Esophagus squamous epithelium (tissue), 5 donors: ENCODE measurements at places on chromosomes 1 and 21.

DNA sequence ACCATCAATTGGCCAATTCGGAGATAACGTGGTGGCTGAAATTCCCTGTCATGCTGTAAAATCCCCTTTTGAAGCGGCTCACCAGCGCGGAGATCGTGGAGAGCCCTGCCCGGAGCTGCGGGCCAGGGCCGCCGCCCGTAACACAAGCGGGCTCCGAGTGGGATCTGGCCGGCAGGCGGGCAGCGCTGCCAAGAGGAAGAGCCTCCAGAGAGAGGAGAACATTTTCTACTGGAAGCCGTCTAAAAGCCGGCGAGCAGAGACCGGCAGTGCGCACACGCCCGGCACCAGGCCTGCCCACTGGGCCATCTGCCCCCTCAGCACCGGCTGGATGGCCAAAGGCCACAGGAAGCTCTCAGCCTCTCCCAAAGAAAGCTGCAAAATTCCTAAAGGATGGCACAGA, 15.5 kb downstream of the SSBP3 start:
- no peak for DNase-seq

DNA sequence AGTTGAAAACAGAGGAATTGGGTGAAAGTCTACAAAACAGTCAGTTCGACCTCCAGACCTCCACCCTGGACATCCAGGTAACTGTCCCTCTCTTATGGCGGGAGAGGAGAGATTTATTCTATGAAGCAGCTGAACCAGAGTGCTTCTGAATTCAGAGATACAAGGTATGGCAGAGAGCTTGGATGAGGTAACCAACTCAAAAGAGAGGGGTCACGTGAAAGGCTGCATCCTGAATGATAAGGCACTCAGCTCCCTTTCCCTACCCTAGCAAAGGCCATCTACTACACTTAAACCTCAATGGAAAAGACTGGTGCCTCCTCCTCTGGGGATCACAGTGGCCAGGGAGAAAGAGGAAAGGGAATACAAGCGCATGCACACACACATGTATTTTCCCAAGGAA, 88.4 kb upstream of the KCNA3 start:
- no peak for DNase-seq

- DNase-seq, result no peak
Observed at GRCh38 chr1:77906624-77907023, 18.2 kb downstream of the NEXN start.

DNA sequence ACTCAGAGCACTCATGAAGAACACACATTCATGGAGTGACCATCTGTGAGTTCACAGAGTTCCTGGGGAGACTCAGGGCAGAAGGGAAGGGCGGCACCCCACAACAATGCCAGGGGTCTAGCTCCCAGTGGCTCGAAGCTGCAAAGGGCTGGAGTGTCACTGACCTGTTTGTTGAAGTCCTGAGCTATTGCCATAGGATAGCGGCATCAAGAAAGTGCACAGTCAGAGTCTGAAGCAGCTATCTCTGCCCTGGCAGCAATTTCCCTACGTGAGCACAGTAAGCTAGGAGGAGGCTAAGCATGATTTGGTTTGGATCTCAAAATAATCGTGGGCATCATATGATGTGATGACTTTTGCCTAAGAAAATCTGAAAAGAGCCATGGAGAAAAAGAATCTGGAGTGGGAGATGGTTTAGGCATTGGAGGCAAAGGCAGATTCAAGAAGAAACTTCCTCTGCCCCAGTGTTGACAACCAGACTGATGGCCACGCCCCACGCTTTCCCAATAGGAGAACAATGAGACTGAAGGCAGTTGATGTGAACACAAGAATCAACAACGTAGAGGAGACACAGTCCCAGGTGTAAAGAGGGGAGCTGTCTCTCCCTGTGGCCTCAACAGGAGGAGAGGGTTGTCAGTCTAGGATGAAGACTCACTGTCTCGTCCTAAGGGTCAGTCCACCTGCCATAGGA, 100.0 kb upstream of the SLC25A33 start:
- DNase-seq, result no peak

GRCh38 chr1:116759636-116760035, 5.4 kb downstream of the CD2 start:
- no peak for DNase-seq

GRCh38 chr1:100869996-100870395, 24.6 kb downstream of the EXTL2 start:
- no peak for DNase-seq

GRCh38 chr1:226764533-226764932, 25.5 kb upstream of the ITPKB start:
- DNase-seq, result no peak

- DNase-seq, result no peak
Observed at GRCh38 chr1:3904843-3905185, 4.7 kb upstream of the C1orf174 start.

DNA sequence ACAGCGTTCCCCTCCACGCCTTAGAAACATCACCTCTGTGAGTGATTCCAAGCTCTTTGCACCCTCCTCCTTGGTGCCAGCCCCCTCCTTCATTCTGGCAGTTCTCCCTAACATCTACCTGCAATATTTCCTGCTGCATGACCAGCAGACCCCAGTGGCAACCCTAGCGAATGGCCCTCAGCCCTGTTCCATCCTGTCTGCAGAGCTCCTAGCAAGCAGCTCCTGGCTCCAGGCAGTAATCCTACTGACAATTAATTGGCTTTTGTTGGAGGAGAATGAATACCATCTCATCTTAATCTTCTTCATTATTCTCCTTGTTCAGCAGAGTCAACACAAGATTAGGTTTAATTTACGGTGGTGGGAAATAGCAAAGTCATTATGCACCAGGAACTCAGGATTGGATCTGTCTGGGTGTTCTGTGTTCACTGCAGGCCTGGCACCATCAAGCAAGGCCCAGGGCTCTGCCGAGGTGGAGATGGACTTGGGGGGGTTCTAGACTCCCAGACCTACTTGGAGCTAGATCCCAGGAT, 12.4 kb downstream of the FBXO2 start:
- no peak for DNase-seq

DNA sequence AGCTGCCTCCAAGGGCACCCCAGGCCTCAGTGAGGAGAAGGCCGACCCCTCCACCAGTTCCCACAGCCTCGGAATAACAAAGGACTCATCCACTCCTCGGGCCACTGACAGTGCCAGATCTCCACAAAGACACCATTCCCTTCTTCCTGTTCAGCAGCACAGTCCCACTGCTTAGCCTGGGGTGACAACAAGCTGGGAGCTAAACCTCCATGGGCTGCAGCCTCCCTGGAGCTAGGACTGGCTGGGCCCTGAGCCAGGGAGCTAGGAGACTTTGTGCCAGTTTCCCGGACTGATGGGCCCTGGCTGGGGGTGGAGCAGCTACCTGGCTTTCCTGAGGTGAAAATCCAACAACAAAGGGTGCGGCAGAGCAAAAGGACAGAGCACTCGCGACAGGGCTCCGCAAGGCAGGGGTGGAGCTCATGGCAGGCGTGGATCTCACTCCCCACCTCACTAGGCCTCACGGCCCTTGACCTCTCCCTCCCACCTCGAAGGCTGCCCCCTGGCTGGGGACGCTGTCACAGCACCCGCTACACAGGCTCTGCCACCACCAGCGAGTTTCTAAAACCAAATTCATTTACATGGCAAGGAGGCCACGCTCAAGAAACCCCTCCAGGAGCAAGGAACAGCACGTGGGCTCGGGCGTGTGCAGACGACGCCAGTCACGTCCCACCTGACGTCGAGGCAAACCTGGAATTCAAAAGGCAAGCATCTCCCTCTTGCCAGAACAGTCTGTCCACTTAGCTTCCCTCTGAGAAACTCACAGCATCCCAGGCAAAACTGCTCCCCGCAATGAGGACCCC, 13.8 kb downstream of the SLC35E2B start:
- no peak for DNase-seq

GRCh38 chr1:162070825-162071224, 1.3 kb downstream of the NOS1AP start:
- DNase-seq, result no peak

GRCh38 chr1:14824314-14824915, 225.9 kb downstream of the KAZN start:
- no peak for DNase-seq

DNA sequence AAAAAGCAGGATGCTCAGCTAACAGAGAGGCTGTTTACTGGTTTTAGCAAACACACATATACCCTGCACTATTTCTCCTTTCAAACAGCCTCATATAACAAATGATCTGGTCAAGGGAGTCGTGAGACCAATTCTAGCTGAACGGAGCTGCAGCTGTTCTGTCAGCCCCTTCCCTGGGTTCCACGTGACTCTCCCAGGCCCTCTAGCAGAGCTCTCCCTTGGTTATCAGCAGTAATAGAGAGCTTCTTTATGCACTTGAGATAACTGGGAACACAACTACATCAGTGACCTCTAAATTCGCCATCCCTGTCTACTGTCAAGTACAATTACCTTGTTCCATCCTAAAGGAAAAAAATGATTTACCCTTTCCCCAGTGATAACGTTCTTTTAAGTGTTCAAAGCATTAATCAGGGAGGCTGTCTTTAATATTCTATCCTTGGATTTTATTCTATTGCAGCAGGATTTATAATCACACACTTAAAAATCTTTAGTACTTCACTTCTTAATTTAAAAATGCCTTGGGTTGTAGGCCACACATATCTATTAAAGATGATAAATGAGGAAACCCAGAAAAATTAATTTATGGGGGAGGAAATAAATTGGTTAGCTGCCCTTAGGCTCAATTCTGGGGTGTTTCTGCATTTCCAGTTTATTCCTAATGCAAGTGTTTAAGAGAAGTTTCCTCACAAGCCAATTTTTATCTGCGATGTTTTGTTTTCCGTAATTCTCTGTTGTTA, 28.2 kb downstream of the PTGER3 start:
- no peak for DNase-seq

DNA sequence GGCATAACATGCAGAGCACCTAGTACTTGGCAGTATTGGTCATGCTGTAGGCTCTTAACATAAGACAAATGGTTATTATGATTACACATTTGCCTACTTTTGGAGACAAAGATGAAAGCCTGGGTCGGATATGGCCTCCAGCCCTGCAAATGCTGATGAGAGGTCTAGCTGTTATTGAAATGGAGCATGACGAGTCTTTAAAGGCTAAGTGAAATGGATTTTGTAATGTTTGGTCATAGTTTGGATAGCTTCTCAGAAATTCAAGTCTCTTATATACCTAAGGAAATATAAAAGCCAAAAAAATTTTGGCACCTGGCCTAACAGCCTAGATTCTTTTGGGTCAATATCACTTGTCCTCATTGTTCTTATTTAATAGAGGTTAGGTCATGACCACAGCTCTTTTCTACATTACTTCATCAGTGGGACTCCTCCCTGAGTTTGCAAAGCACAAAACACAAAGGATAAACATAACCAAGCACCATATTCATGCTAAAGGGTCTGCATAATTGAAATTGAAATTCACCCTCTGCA, 69.2 kb upstream of the WLS start:
- no peak for DNase-seq
